ENCODE measurements at places on chromosomes 6 and 20.

GRCh38 chr6:123383718-123384117, 253.0 kb downstream of the TRDN start:
- DNase-seq: no peak

DNA sequence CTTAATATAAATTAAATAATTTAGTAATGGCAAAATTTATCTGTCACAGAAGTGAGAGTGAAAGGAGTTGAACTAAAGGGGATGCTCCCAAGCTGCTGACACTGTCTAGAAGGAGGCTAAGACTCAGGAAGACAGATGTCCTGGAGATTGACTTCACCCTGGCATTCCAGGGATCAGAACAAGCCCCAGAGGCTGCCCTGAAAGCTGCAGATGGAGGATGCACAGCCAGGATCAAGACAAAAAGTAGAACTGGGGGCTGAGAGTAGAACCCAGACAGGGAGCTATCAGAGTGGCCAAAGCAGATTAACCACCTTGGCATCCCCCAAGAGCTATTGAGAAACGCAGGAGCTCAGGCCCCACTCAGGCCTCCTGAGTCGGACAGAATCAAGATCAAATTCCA, 189.2 kb upstream of the PLCB4 start:
- DNase-seq: no peak

GRCh38 chr6:35400111-35400510, 52.0 kb upstream of the FANCE start:
- DNase-seq: no peak

DNA sequence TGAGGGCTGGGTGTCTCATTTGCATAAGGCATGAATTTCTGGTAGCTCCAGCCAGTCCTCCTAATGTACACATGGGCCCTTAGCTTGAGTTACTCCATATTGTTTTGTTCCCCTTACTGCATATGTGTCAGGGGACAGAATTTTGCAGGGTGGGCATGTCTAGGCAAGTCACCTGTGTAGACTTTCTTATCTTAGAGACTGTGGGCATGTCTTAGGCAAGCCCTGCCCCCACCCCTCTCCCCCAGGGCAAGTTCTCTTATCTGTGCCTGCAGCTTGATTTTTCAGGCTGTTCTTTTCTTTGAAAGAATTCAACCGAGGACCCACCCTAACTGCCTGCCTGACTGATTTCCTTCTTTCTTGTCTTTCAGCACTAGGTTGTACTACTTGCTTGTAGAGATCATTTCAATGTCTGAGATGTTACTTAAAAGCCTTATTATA, 32.1 kb downstream of the NHLRC1 start:
- no peak for DNase-seq

GRCh38 chr6:84243240-84243639, 15.8 kb upstream of the CEP162 start:
- DNase-seq: no peak

DNA sequence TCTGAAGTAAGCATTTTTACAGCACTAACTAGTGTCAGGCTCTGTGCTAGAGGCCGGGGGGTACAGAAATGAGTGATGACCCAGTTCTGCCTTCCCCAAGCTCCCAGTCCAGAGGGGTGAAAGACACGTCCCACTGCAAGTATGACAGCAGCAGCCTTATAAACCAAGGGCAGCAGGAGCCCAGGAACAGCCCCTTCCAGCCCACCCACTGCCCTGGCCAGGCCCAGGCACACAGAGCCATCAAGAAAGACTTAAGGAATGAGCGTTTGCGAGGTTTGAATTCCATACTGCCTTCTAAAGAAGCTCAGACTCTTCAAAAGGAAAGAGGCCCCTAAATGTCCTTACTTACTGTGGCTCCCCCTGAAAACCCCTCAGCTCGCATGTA, 10.0 kb downstream of the TRERF1 start:
- no peak for DNase-seq

DNA sequence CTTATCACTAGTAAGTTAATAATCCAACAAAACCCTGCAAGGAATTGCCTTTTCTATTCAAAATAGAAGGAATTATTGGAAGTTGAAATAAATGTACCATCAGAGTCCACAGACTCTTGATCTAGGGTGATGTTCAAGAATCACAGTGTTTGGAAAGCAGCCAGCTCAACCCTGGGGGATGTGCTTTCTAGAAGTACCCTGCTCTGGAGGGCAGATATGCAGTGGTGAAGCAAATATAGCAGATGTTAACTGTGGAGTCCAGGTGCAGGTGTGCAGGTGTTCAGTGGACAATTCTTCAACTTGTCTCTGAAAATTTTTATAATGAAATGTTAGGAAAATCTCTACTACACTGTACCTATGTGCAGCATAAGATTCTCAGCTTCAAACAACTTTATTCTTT, 9.1 kb upstream of the INSM1 start:
- DNase-seq: no peak

- no peak for DNase-seq
Measured at GRCh38 chr20:41038878-41039404, 10.3 kb downstream of the TOP1 start.

DNA sequence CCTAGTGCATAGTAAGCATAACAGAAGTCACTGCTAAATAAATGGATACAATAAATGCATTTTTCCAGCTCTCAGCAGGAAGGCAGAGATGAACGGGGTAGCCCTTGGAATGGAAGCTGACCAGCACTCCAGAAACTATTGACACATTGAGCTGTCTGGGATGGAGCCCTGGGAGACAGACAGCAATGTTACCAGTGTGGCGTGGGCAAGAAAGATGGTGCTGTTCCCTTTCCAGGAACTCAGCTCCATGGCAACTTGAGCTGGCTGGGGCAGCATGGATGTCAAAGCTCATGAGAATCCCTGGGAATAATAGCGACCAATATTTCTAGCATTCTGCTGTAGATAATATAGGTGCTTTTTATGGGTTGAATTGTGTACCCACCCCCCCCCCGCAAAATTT, 104.3 kb upstream of the PTPRT start:
- DNase-seq: no peak

- no peak for DNase-seq
Measured at GRCh38 chr20:20668639-20669038, 43.8 kb downstream of the RALGAPA2 start.

DNA sequence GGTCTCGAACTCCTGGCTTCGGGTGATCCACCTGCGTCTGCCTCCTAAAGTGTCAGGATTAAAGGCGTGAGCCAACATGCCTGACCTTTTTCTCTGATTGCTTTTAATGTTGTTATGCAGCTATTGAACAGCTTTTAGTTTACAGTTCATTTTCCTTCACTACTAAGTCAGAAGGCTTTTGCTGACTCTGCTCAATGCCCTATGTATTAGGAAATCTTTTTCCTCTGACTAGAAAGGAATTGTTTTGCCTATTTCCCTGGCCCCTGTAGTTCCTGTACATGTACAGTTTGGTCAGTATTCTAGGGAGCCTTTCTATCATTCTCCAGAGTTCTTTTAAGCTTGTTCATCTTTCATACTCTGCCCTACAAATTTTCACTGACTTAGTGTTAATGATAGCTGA, 280.2 kb downstream of the CDKAL1 start:
- DNase-seq: no peak

GRCh38 chr6:121688974-121689373, 253.5 kb downstream of the GJA1 start:
- DNase-seq: no peak

- no peak for DNase-seq
Measured at GRCh38 chr6:39059496-39060310, 11.1 kb downstream of the GLP1R start.

GRCh38 chr20:51650685-51651134, 108.2 kb upstream of the NFATC2 start:
- no peak for DNase-seq

DNA sequence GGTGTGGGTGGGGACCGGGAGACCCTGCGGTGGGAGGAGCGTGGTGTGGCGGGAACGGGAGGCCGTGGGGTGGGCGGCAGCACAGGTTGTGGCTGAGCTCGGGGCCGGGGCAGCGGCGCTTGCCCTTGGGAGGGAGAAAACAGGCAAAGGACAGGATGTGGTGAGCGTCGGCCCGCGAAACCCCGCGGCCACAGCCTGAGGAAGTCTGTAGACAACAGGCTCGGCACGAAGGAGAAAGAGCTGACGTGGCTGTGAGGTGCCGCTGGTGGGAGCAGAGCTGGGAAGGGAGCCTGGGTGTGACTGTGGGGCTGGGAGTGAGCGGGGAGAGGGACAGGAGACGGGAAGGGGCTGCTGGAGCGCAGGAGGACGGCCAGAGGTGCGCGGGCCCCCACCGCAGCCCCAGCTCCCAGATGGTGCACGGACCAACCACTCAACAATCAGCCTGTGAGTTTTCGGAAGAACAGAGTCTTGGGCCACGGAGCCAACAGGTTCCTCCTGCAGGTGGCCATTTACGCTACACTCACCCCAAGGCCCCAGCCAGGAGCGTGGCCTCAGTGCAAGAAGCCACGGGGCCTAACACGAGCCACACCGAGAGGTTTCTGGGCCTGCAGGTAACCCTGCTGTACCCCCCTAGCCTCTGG, 202.8 kb downstream of the DLL1 start:
- no peak for DNase-seq

GRCh38 chr20:13486694-13487093, 152.0 kb downstream of the TASP1 start:
- DNase-seq: no peak

- no peak for DNase-seq
Measured at GRCh38 chr6:79813143-79813850, 134.1 kb downstream of the ELOVL4 start.

DNA sequence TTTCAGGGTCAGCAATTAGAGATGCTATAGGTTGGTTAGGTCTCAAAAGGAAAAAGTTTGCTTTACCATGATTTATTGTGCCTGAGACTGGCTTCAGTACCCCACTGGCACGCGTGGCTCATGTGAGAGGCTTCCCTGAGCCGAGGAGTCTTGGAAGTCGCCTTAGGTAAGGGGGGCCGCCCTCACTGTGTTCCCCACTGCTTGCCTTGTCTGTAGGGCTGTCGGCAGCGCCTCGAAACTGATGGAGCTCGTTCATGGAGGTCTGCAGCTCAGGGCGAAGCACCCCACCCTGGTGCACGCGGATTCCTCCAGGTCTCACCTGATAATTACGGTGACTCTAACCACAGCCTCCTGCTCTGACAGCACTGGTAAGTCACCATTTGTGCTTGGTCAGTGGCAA, 39.2 kb downstream of the FRMD1 start:
- no peak for DNase-seq

- DNase-seq: no peak
Measured at GRCh38 chr6:123402052-123402451, 234.7 kb downstream of the TRDN start.

DNA sequence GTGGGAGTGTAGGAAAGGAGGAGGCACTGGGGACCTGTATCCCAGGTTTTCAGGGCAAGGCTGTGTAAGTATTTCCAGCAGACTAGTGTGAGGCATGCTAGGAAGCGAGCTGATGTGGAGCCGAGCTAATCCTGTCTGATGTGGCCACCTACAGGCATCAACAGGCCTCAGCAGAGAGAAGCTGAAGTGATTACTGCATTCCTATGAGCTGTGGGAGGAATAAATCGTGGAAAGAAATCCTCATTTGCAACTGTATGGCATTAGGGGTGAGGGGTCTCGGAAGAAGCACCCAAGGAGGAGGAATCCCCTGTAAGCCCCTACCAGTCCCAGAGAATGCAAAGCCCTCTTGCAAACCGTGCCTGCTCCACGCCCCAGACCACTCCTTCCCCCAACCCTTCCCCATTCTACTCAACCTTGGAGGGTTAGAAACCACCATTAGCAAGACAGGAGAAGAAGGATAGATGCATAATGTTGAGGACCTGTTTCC, 41.6 kb downstream of the C6orf15 start:
- peak; percentile 58 for DNase-seq

- DNase-seq: peak; percentile 11
Measured at GRCh38 chr6:5670811-5671561, 335.7 kb downstream of the NRN1 start.

GRCh38 chr20:32209850-32210605, 2.3 kb downstream of the POFUT1 start:
- DNase-seq: no peak

DNA sequence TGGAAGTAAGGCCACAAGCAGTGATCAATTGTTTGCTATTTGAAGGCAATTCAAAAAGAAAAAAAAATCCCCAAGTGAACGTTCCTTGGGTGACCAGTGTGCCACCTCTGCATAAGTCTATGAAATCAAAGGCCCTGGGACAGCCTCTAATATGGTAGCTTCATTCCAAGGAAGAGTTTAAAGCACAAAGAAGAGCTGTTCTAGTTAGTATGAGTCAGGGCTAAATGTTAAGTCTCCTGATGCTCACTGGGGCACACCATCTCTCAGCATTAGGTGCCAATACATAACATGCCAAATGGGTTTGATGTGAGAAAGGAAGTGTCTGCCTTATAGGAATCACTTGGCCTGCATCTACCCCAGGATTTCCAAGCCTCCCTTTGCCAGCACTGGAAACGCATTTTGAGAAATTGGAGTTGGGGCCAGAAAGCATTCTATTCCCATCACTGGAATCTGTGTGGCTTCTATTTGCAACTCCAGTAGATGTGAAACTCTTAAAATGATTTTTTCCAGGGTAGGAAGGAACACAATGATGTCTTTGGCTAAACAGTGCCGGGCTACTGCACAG, 13.0 kb downstream of the UNC5CL start:
- DNase-seq: no peak

GRCh38 chr6:126534401-126534800, 194.5 kb downstream of the CENPW start:
- DNase-seq: no peak

DNA sequence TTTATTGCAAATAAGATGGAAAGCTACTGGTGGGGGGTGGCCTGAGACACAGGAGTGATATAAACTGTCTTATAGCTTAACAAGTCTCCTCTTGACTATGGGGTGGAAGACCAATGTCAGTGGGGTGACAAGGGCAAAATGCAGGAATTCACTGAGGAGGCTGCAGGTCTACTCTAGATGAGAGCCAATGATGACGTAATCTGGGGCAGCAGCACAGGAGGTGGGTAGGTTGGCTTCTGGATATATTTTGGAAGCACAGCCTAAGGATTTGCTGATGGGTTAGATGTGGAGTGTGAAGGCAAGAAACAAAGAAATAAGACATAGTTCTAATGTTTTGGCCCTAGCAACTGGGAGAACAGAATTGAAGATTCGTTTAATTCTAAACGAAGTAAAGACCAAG, 253.2 kb downstream of the PTPRT start:
- DNase-seq: no peak

DNA sequence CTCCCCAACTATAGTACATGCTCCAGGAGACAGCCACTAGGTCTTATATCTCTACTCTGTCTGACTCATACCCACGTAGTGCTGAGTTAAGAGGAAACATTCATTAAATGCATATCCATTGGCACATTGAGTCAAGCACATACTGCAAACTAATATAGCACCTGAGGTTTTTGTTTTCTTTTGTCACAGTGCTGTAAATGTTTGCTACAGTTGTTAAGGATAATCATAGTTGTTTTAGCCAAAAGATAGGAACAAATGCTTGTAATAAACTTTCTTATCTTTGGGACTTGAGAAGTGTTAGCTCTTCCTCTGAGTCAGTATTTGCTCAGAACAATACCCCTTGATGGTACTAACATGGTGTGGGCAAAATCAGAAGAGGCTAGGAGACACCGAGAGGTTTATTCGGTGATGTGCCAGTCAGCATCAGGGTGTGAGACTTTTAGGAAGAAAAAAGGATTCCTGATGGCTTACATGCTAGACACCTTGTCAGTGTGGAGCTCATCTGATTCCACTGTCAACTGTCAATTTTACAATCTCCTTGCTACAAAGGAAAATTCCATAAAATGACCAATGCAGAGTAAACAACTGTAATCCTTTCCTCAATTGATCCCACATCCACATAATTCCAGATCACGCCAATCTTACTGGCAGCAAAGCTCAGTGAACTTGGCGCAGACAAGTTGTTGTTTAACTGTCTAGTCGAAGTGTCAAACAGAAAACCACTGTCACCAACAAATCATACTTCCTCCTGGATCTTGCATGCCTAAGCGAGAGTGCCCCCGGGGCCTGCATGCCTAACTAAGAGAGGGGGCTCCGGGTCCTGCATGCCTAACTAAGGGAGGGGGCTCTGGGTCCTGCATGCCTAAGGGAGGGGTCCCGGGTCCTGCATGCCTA, 36.1 kb downstream of the ELOVL2 start:
- DNase-seq: no peak
